ENCODE measurements at places on chromosomes 7 and 10.

DNA sequence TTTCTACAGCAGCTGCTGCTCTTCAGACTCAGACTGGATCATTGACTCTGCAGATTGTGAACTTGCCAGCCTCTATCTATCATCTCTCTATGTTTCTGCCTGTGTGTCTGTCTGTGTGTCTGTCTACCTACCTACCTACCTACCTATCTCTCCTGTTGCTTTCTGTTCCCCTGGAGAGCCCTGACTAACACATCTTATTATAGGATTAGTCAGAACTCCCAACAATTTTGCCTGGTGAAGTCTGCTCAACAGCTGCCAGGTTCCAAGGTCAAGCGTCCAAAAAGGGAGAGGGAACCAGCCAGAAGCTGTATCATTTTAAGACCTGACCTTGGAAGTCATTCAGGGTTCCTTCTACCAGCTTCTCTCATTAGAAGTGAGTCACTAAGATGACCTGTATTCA is 579.0 kb upstream of the DPP6 start:
- no peak for ATAC-seq

GRCh38 chr10:12334186-12334530 is 15.2 kb upstream of the CAMK1D start:
- no peak for ATAC-seq

DNA sequence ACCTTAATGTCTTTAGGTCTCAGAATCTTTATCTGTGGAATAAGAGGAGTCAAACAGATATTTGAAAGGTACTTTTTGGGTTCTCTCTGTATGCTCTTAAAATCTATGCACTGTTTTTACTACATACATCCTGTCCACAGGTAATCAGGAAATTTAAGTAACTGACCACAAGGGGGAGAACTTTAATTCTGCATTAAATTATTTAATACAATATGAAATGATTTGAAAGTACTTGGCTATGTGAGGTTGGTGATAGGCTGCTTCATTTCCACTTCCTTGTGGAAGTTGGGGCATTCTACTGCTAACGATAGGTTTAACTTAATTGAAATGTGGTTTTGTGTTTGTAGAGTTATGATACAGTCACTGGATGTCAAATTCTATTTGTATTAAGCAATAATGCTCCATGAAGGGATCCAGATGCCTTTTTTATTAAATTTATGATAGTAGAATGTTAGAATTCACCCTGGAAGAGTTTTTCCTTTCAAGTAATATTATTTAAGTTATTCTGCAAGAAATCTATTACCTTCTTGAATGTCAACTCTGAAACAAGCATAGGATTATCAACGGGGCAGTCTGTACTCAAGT is 6.0 kb downstream of the TEX47 start:
- no peak for ATAC-seq

DNA sequence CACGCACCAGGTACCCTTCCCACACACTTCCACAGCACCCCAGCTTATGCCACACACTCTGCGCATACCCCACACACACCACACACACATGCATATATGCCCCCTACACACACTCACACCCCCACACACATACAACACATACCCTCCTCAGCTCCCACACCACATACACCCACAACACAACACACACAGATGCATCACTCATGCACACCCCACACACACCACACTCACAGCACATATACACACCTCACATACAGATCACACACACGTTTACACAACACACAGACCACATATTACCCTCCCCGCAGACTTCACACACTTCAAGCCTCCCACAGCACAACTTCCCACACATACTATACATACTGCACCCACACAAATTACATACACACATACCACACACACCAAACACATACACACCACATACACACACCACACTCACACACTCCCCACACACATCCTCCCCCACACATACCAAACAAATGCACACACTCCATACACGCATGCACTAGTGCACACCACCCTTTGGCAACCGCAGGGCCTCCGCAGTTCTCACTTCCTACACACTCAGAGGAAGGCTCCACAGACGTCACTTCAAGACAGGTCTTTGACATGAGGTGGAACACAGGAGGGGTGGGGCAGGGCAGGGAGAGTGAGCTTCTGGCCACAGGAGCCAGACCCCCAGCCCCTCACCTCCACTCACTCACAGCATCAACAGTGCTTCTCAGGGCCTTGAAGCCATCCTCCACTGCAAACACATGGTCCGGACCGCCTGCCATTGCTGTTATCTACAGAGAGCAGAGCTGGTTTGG is 18.5 kb upstream of the ANTXRL start:
- ATAC-seq: peak; percentile 81

DNA sequence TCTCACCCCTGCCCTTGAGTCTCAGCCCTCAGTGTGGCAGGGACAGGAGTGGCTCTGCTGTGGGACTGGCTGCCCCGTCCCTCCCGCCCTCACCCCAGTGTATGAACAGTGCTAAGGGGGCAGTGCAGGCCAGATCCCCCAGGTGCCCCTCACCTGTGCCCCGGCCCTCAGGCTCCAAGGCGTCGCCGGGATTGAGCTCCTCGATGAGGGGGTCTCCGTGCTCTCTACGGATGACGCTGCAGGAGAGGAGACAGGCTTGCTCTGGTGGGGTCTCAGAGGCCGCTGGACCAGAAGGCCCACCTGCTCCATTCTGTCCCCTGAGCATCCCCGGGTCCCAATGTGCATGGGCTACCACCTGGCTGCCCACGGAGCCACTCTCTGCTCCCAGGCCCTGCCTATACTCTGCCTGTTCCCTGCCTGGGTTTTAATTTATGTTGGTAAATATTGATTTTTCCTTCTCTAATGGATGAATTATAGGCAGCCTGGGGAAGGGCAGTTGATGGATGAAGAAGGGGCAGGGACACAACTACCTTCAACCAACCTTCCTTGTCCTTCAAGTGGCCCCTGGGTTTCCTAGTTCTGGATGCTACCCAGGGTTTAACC is 47.2 kb downstream of the GOLGA7B start:
- ATAC-seq: no peak

- ATAC-seq: no peak
Measured at GRCh38 chr7:128360359-128360678, 1.2 kb downstream of the PRRT4 start.

DNA sequence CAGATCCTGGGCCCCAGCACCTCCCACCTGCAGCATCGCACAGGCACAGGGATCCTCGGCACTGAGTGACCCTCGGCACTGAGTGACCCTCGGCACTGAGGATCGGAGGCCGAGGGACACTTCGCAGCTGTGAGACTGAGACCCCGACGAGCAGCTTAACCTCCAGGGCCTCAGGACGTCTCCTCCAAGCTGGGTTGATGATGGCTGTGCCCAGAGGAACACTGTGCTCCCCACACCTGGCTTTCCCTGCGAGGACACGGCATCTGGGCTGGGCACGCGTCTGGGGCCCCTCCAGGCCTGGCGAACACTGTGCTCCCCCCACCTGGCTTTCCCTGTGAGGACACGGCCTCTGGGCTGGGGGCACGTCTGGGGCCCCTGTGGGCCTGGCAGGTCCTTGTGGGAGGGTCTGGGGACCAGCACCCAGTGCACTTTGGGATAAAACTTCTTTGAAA is 158.3 kb upstream of the PPP2R2D start:
- ATAC-seq: no peak

GRCh38 chr10:97463363-97464132 is 17.6 kb downstream of the ZDHHC16 start:
- peak; percentile 47 for ATAC-seq

DNA sequence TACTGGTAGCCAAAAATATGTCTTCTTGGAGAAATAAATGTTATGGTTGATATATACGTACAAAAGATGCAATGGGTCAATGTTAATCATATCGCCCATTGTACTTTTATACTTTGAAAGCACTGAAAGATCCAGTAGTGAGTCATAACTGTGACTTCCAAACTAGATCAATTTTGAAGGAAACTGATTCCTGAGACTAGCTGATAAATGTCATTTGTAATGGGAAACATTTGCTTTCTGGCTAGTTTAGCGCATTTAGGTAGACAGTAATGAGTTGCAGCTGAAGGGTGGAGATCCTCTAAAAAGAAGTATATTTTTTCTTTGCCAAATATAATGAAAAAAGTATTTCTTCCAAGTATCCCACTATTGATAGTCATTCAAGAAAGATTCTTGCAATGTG is 53.5 kb upstream of the ARHGAP21 start:
- no peak for ATAC-seq

Data from activated CD4-positive, CD25-positive, alpha-beta regulatory T cell treated with anti-CD3 and anti-CD28 coated beads, Interleukin-2, amount 50 U/mL, for 24 hours (primary cell).